ENCODE measurements at places on chromosomes 2 and 18.

DNA sequence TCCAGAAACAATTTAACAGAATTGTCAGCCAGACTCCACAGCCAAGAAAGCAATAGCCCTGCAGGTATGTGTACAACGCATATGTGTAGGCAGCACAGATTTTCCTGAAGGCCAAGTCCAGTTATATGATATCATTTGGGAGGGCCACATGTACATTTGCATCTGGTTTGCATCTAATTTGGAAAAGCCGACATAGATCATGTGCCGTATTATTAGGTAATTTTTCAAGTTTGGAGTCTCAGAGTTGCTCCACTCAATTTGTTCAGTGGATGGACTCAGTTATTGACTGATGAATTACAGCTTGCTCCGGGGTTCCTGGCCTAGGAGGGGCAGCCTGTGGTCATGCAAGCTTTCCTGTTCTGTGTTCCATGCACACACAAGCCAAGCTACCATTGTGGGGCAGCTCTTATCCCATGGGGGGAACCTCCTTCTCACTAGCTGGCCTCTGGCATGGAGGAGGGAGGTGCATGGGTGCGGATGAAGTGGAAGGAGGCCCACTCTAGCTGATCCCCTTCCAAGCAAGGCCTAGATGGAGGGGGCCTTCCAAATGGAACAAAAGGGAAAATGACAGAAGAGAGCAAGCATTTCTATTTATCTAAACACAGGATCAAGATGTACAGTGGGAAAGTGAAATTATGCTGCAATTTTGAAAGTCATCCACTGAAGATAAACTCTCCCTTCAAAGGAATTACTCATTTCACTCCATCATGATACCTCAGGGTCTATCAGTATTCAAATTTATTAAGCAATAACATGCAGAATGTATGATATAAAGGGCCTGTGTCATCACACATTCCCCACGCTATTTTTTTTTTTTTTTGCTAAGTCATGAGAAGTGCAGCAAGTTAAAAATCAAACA lies 202.6 kb upstream of the SMAD2 start:
- DNase-seq, result no peak

DNA sequence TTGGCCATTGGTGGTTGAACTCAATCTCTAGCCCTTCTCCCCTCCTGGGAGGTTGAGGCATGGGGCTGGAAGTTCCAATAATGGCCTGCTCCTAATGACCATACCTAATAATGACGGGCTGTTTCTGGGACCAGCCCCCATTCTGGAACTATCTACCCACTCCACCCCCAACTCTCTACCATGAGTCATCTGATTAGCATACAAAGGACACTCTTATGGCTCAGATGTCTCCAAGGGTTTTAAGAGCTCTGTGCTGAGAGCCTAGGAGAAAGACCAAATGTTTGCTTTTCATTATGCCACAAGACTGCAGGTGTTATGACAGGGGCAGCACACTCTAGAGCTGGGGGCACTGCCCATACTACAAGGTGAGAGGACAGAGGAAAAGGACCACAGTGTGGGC lies 137.0 kb upstream of the NCKAP5 start:
- DNase-seq, result no peak

DNA sequence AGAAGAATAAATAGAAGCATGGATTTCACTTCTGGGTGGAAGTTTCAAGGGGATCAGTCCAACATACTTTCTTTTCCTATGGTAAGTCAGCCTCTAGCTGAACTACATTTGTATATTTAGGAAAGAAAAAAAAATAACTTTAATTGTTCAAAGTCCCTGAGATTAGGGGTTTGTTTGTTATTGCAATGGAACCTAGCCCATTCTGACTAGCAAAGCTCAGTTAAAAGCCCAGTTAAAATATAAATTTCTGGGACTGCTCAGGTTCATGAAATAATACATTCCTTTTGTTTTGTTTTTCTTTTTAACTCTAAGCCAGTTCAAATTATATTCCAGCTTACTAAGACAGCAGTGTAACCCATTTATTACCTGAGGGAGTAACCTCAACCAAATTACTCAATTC lies 2069.6 kb upstream of the CELF4 start:
- no peak for DNase-seq

DNA sequence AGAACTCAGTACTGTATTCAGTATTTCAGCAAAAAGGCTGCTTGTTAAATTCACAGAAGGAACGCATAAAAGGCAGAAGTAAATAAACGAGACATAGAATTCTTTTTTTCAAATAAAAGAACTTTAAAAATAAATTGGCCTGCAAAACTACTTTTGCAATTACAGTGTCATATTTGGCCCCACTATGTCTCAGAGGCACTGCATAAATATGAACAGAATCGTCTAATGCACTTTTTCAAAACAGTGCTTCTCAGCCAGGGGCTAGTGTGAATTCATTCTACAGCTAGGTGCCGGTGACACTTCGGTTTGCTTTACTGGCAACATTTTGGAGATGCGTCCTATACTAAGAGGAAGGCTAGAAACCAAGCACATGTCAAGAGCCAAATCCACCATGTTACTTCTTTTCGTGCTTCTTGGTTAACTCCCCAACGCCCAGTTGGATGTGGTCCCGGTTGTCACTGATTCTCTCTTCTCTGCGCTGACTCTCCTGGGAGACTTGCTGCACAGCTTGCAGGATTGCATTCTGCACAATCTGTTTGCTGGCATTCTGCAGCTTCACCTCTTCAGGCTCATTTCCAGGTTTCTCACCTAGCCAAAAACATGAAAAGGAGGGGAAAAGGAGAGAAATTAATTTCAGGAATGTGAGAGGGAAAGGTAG lies 51.8 kb downstream of the AKAIN1 start:
- DNase-seq, result no peak

- DNase-seq, result no peak
Observed at GRCh38 chr18:13680612-13681011, 45.7 kb downstream of the FAM210A start.

DNA sequence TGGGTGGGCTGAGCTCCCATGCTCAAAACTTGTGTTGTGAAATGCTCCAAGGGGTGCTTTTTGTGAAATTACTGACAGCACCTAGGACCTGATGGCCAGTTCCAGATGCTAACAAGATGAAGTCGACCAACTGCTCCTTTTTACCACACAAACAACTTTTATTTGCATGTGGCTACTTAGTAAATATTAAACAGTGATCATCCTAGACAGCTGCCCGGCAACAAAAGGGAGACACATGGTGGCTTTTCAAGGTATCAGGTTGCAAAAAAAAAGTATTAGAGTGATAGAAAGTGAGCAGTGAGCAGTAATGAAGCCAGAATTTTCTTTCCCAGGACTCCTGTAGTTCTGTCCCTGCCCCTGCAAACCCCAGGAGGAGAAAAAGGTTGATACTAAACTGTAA lies 118.5 kb downstream of the RPIA start:
- DNase-seq, result no peak

DNA sequence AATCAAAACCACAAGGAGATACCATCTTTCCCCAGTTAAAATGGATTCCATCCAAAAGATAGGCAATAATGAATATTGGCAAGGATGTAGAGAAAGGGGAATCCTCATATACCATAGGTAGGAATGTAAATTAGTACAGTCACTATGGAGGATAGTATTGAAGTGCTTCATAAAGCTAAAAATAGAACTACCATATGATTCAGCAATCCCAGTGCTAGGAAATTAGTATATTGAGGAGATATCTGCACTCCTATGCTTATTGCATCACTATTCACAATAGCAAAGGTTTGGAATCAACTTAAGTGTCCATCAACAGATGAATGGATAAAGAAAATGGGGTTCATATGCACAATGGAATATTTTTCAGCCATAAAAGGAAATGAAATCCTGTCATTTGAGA lies 251.2 kb downstream of the ZNF804A start:
- DNase-seq, result peak; percentile 6

DNA sequence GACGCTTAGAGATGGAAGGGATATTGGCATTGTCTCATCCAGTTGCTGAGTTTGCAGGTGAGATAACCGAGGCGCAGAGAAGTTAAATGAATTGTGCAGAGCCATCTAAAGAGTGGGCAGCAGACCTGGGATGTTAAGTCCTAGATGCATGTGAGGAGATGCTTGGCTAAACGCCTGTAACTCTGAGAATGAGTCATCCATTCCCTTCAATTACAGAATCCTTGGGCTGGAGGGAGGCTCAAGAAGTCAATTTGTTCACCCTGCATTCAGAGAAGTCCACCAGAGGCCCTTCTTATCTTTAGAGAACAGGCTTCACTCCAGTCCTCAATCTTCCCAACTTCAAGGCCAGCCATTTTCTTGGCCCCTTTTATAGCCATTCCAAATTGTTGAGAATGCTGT lies 1.6 kb downstream of the EHD3 start:
- peak; percentile 88 for DNase-seq

GRCh38 chr2:229952256-229952835 lies 30.0 kb downstream of the FBXO36 start:
- no peak for DNase-seq

DNA sequence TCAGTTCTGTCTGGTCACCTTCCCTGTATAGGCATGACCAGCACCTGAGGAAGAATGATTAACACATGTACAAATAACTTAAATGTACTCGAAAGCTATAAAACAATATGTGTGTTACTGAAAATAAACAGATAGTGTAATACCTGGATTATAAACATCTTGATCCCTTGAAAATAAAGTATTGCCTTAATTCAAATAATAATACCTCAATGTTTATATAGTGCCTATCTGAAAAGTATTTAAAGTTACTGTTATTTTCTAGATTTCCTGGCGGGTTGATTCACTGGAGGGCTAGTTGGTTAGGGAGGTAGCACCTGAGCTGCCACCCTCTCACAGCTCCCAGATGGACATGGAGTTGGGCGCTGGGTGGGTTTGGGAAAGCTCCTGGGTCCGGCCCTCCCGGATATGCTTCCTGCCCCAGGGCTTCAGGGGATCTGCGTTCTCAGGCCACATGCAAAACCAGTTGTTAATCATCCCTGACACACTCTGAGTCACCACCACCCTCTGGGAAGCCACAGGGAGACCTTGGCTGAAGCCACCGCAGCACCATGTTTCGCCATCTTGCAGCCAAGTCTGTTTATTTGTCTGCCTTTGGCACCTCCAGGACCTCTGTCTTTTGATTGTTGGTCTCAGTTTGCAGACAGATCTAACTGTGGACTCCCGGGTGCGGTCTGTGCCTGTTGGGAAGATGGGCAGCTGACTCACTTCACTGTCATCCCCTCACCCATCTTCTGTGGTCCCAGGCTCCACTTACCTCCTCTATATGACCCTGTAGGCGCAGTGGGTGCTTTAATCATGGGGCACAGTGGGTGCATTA lies 35.3 kb downstream of the RAB31 start:
- peak; percentile 97 for DNase-seq

- DNase-seq, result no peak
Observed at GRCh38 chr2:99821039-99821438, 321.4 kb downstream of the AFF3 start.

All from fibroblast of skin of scalp (primary cell).